ENCODE measurements at places on chromosomes 13 and 19.
A peak's percentile ranks its signal among the peaks of the same experiment; 100 is the strongest.

- no peak for DNase-seq
Observed at GRCh38 chr13:110307767-110308655, 927 bp downstream of the COL4A2 start.

GRCh38 chr13:103358255-103358932, 292.2 kb upstream of the SLC10A2 start:
- DNase-seq: no peak

GRCh38 chr13:25783601-25784024, 268.2 kb downstream of the SHISA2 start:
- DNase-seq: no peak

DNA sequence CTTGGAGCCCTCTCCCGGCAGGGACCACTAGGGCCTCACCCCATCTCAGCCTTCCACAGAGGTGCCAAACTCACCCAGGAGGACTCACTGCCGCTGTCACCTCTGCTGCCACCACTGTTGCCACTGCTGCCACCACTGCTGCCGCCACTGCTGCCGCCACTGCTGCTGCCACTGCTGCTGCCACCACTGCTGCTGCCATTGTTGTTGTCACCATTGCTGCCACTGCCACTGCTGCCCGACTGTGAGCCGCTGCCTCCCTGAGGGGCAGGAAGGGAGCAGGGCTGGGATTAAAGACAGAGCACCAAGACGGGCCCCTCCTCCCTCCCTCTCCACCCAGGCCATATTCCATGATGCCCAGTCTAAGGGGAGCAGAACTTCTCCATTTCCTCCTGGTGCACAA, 2.1 kb downstream of the DMKN start:
- no peak for DNase-seq

- DNase-seq: peak; percentile 83
Observed at GRCh38 chr19:48135411-48135810, 24.8 kb upstream of the PLA2G4C start.

- no peak for DNase-seq
Observed at GRCh38 chr19:35777086-35777841, 1.9 kb downstream of the ARHGAP33 start.

GRCh38 chr19:33463199-33463598, 58.4 kb downstream of the PEPD start:
- DNase-seq: no peak

GRCh38 chr19:4700693-4700970, 23.0 kb downstream of the DPP9 start:
- no peak for DNase-seq

GRCh38 chr19:19062454-19063182, 1.2 kb upstream of the SLC25A42 start:
- DNase-seq: no peak

Measured in erythroblast (primary cell).